ENCODE measurements at places on chromosomes 2 and 18.

- DNase-seq: no peak
These were observed 1.4 kb upstream of the SOX11 start for GRCh38 chr2:5690718-5691220.

DNA sequence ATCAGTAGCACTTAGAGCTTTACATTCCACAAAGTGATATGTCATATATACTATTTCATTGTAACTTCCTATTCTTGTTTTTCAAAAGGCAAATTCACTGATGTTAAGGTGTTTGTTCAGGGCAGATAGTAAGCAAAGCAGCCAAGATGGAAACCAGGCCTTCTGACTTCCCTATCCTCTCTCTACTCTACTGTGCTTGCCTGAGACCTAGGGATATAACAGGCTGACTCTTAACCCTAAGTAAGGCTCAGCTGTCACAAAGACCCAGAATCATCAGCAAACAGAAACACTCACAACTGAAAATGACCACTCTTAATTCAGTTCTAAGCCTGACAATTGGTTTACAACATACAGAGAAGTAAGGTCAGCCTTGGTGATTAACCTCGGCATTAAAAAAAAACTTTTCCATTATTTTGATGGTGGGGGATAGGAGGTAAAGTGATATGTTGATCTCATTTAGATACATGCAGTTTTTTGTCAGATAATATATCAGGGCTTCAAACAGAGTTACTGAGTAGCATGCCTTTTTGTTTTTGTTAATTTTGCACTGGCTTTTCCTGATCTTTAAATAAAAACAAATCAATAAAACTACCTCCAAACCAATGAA is 95.4 kb upstream of the CHRNA1 start:
- DNase-seq: no peak

GRCh38 chr2:179106676-179107428 is 56.9 kb upstream of the CCDC141 start:
- DNase-seq: peak; percentile 92

- DNase-seq: no peak
These were observed 64.7 kb downstream of the SEPTIN10 start for GRCh38 chr2:109549016-109549590.

- no peak for DNase-seq
These were observed 29.6 kb downstream of the PKP4 start for GRCh38 chr2:158486150-158486969.

DNA sequence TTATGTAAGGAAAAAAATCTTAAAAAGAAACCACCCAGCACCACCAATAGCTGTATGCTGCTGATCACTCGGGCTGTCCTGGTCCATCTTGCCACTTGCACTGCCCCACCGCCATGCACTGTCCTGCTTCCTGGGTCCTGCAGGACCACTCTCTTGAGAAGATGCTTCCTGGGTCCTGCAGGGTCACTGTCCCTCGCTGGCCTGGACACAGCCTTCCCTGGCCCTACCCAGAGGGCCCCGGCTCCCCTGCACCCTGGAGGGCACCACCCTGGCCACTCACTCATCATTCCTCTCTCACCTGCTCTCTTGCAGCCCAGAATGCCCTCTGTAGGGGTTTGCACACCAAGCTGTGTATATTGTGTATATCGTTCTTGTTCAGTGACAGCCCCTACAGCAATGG is 2.4 kb upstream of the OTOS start:
- no peak for DNase-seq
